Fibroblast of skin of right biceps (primary cell): ENCODE measurements at places on chromosomes 2 and 18.

DNA sequence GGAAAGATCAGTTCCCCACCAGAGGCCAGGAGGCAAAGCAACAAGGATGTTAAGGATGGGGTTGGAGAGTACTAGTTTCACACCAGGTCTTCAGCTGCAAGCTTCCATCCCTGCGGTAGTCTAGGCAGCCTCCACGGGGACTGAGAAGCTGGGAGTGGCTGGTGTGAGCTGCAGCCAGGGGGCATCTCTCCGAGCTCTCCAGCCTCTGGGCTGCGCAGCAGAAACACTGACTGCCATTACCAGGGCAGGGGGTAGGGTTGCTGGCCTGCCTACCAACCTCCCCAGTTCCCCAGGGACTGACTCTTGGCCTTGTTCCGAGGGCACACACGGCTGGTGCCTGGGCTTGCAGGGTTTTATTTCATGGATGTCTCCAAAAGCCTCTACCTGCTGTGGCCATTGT lies 15.9 kb downstream of the GATA6 start:
- DNase-seq, result no peak

- no peak for DNase-seq
Measured at GRCh38 chr2:162798407-162798806, 40.2 kb downstream of the KCNH7 start.

GRCh38 chr18:48077291-48077690 lies 146.8 kb upstream of the SMAD2 start:
- DNase-seq, result no peak

- no peak for DNase-seq
Measured at GRCh38 chr2:135150725-135151124, 98.6 kb downstream of the RAB3GAP1 start.

DNA sequence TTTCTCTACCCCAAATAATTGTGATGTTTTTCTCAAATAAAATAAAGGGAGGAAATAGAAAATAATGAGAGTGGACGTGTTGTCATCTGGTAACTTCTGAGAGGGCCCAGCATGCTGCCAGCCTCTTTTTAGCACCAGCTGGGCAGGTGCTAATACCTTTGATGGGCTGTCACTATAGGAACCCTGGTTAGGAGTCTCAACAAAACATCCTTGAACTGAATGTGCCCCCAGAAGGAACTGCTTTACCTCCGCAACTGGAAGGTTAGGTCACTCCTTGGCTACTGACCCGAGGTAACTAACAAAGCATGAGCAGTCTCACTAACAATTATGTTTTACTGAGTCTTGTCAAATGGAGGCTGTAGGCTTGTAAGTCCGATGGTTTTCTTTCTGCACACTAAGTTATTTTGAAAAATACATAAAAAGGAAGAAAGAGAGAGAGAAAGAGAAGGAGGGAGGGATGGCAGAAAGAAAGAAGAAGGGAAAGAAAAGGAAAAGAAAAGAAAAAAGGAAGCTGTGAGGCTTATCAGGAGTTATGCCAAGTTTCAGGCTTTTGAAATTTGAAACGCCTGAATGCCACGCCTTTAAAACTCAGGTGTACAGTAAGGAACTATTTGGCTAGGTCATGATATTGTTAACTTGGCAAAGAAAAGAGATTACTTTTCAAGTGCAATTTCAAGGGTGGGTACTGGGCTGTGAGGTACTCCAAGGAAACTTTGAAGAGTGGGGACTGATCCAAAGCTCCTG lies 91.0 kb downstream of the TGIF1 start:
- no peak for DNase-seq

GRCh38 chr2:55869637-55870325 lies 53.8 kb downstream of the EFEMP1 start:
- peak; percentile 94 for DNase-seq

DNA sequence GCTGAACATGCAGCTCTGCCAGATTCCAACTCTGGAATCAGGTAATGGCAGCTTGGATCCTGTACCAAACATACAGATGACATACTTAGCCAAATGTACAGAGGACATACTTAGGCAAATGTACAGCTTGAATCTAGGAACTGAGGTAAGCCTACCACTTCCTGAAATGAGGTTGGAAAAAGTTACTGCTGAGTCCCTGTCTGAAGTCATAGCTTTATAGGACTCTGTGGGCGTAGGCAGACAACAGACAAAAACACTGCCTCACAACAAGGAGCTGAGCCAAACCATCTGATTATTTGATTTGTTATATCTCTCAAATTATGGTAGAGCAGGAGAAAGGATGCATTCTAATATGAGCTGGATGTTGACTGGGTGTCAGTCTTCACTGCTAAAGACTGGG lies 290.2 kb upstream of the TCF4 start:
- DNase-seq, result peak; percentile 31

DNA sequence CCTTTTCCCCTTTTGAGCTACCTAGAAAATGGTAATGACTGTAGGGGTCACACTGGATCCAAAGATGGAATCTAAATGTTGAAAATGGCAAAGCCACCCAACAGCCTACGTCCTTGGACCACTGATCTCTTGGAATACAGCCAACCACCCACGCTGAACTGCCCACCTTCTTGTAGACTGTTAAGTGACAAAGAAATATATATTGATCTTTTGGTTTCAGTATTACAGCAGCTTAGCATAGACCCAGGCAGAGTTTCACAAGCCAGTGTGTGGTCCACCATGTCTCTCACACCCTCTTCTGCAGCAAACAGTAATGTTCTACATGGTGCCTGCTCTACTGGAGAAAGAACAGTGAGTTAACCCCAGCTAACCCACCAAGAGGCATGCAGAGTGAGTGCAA lies 20.2 kb downstream of the CACNB4 start:
- DNase-seq, result no peak
